ENCODE measurements at places on chromosomes 1 and 21.

DNA sequence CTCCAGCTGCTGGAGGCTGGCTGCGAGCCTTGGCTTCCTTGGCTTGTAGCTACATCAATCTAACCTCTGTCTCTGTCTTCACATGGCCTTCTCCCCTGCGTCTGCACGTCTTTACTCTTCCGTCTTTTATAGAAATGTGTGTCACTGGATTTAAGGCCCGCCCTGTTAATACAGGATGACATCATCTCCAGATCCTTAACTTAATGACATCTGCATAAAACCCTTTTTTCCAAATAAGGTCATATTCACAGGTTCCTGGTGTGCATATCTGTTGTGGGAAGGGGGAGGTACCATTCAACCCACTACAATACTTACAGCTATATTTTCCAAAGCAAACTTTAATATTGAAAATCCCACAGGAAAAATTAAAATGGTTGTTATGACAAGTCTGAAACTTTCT is 165.3 kb upstream of the FOXD3 start:
- no peak for DNase-seq

GRCh38 chr1:6465461-6466005 is 440 bp downstream of the TNFRSF25 start:
- DNase-seq, result no peak

- DNase-seq, result peak; percentile 82
These were observed 19.3 kb downstream of the F3 start for GRCh38 chr1:94522304-94522703.

GRCh38 chr1:193309936-193310475 is 123.6 kb upstream of the B3GALT2 start:
- no peak for DNase-seq

- no peak for DNase-seq
These were observed 105.4 kb upstream of the F3 start for GRCh38 chr1:94646786-94647555.

DNA sequence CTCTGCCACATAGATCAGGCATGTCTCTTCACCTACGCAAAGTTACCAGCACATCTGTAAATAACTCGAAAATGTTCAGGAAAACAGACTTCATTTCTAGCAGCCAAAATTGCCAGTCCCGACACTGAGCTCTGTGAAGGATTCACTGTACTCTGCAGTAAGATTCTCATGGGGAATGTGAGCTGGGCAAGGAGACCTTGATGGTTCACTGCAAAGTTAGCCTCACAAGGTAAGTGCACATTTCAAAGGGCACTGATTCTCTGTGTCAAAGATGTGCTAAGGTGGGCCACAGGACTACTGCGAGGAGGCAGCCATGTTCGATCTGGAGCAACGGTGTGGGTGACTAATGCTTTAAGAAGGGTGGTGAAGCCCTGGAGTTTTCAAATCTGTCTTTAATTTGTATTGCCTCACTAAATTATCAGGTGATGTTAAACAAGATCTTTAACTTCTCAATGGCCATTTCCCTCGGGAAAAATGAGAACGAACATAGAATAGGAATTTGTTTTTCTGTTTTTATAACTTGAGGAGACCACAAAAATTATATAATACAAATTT is 25.2 kb downstream of the STPG1 start:
- no peak for DNase-seq

- DNase-seq, result peak; percentile 4
These were observed 47.1 kb downstream of the LEPR start for GRCh38 chr1:65467536-65467935.

DNA sequence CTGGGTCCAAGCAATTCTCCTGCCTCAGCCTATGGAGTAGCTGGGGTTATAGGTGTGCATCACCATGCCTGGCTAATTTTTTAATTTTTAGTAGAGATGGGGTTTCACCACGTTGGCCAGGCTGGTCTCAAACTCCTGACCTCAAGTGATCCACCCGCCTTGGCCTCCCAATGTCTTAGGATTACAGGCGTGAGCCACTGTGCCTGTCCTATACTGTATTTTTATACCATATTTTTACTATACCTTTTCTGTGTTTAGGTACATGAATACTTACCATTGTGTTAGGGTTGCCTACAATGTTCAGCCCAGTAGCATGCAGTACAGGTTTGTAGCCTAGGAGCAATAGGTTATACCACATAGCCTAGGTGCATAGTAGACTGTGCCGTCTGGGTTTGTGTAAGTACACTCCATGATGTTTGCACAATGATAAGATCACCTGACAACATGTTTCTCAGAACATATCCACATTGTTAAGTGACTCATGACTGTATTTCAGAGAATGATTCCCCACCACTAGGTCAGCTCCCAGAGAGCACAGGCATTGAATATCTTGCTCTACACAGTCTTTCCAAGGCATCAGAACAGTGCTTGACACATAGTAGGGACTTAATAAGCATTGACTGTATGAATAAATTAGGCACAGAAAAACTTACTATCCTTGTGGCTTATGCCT is 6.0 kb upstream of the CITED4 start:
- peak; percentile 26 for DNase-seq

DNA sequence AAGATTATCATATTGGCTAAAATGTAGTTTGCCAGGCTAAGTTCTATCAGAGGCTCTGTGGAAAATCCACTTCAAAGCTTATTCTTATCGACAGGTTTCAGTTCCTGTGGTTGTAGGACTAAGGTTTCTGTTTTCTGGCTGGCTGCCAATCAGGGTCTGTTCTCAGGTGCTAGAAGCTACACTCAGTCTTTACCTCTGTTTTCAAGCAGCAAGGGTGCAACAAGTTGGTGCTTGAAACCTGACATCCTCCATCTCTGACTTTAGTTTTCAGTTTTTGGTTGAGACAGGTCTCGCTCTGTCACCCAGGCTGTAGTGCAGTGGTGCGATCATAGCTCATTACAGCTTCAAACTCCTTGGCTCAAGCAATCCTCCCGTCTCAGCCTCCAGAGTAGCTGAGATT is 15.3 kb upstream of the TMCO2 start:
- no peak for DNase-seq
